Lung microvascular endothelial cell (primary cell): ENCODE measurements at places on chromosomes 11 and 22. TPM values are rescaled to one million over a fixed set of nuclear protein-coding genes. Genes with fewer than 3 reads are reported as not detected.
A peak's percentile ranks its signal among the peaks of the same experiment; 100 is the strongest.

DNA sequence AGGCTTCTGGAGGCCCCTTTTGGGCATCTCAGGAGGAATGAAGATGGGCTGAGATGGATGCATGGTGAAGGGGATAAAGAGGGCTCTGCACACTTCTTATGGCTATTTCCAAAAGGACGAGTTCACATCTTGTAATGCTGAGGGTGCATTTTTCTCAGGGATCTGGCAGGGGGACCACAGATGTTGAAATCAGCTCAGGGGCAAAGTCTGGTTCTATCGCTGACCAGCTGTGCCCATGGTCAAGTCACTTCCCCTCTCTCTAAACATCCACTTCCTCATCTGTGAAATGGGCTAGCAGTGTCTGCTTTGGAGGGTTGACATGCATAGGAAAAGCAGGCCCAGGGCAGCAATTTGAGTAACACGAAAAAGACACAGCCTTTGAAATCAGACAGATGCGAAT is 26.5 kb downstream of the LHFPL7 start:
- DNase-seq, result no peak

DNA sequence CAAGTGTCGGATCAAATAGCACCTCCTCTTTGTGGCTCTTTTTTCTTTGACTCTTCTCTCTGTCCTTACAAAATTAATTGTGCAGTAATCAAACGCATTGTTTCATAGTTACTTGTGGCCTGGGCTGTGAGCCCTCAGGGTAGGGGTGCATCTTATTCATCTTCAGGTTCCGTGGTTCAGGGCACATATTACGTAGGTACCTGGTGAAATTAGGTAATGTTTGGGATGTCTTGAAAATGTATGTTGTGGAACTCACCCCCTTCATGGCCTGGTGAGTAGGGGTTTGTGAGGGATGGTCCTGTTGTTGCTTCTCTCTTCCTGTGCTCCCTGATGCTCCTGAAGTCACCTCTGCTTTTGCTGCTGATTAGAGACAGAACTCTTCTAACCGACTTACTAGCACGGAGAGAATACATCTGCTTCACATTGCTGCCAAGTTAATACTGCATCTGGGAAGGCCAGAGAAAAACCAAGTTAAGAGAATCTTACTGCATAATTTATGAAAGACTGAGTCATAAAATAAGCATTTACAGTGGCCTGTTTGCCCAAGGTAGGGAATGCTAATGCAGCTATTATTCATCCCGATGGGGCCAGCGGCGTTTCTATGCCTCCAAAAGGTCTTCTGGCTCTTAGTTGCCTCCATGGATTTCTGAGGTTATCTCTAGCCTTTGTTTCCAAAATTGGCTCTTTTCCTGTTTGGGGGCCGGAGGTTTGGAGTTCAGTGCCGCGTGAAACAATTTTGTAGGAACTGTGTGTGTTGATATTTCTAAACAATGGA is 66.9 kb downstream of the TBC1D22A start:
- peak; percentile 43 for DNase-seq

Gene TBX1
- total RNA-seq, result 29.0 and 74.2 TPM in 2 replicates

GRCh38 chr22:29226351-29226981 is 20.8 kb downstream of the EMID1 start:
- DNase-seq, result no peak

- DNase-seq, result no peak
These were observed 286.4 kb downstream of the NTM start for GRCh38 chr11:131656839-131657211.

GRCh38 chr11:114166897-114167323 is 107.4 kb downstream of the ZBTB16 start:
- peak; percentile 82 for DNase-seq

Gene PTGDR2
- total RNA-seq, result under 0.01 TPM in 1 of 2 replicates, not detected in the other

DNA sequence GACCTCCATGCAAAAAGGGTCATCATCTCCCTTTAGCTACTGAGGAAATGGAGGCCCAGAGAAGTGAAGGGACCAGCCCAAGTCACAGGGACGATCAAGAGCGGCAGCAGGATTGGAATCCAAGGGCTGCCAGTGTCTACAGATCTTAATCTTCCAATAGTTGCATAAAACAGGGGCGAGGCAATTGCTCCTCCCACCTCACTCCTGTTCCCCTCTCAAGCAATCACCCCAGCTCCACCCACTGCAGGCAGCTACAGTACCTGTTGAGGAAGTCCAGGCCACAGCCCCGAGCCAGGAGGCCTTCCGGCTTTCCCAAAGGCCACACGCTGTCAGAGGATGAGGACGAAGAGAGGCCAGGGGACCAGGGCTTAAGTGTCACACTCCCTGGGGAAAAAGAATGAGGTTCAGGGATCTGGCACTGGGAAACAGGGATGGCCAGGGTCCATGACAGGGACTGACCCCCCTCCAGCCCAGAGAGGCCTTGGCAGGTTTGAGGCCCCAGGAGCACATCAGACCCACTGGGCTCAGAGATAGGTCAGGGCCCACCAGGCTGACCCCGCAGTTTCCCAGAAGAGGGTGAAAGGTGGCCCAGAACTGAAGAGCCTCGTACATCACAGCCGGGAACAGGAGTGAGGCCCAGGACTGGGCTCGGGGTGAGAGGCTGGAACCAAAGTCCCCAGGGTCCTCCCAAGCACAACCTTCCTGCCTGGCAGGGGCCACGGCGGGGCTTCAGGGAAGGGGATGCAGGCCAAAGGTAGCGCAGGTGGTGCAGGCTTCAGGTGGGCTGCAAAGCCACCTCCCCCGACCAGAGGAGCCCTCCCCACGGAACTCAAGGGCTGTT is 16.4 kb upstream of the MFNG start:
- DNase-seq, result no peak

Gene HMOX1
- 50.3 and 60.7 TPM in 2 replicates for total RNA-seq

Gene MS4A15
- total RNA-seq, result not detected in 2 replicates

DNA sequence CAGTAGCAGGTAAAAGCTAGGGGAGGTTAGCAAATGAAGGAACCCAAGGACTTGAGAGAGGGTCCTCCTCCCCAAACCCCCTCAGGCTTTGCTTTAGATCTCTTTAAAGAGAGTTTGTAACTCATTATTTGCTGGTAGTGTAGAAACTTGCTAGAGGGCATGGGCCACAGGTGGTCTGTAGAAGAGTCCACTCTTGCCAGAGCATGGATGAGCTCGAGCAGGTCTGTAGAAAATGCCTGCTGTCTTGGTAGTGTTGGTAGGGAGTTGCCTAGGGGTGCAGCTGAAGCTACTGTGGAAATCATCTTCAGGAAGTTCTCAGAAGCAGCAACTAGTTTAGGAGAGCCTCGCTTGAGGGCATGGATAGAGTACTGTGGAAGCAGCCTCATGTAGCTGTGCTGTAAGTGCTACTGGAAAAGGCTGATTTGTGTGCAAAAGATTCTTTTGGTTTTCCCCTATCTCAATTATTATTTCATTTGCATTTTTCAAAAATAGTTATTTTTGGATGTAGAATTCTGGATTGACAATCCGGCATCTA is 104.3 kb downstream of the TMEM135 start:
- no peak for DNase-seq

- no peak for DNase-seq
These were observed 6.6 kb downstream of the F2 start for GRCh38 chr11:46725338-46726205.

- DNase-seq, result no peak
These were observed 10.1 kb downstream of the NAGA start for GRCh38 chr22:42060489-42060888.

Gene SLC22A6
- total RNA-seq, result not detected in 2 replicates

Gene FAM118A
- total RNA-seq, result 9.2 and 21.0 TPM in 2 replicates

- DNase-seq, result peak; percentile 46
These were observed 10.2 kb downstream of the DKK3 start for GRCh38 chr11:11998091-11998781.

GRCh38 chr11:11057472-11057854 is 199.6 kb upstream of the ZBED5 start:
- DNase-seq, result no peak

GRCh38 chr11:132078264-132079076 is 708.1 kb downstream of the NTM start:
- DNase-seq, result no peak

DNA sequence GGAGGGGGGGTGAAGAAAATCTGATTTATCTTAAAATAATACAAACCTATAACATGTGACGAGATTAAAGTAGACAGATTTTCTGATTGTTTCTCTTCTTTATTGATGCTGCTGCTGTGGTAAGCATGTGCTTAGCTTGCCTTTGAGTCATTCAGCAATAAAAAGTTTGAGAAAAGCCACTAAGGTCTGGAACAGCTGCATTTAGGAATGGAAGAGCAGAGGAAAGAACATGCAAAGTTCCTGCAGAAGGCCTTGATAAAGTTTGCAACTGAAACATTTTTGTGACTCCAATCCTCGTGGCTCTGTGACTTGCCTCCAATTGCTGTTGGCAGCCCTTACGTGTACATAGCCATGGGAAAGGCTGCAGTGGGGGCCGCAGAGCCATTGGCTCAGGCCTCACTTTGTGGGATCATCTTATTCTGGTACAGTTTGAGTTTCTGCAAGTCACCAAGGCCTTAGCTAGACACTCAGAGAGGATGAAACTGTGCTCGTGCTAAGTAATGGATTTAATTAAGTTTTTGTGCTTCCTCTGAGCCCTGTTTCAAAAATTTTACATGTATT is 370.2 kb downstream of the AASDHPPT start:
- DNase-seq, result no peak

- DNase-seq, result no peak
These were observed 1015.8 kb downstream of the BRD1 start for GRCh38 chr22:48811885-48812284.

- no peak for DNase-seq
These were observed 15.2 kb downstream of the PDGFD start for GRCh38 chr11:104148706-104149105.

GRCh38 chr11:83166193-83166866 is 9.4 kb downstream of the PCF11 start:
- DNase-seq, result no peak

Gene CCDC85B
- 51.9 and 56.0 TPM in 2 replicates for total RNA-seq

DNA sequence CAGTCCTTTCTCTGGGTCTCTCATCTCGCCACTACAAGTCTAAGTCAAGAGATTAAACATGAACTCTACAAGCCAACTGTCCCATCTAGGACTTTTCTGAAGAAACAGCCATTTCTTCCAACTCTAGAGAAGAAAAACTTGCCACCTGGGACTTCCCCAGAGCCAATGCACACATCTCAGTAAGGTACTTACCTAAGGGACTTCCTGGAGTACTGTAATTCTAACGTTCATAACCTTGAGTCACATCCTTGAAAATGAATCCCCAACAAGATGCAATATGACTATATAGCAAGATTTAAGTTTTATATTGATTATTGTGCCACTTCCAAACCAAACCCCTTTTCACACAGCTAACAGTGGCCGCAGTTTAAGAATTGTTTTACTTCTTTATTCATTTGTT is 11.9 kb upstream of the ISX start:
- no peak for DNase-seq

- DNase-seq, result peak; percentile 94
These were observed at the start of gene DCPS for GRCh38 chr11:126303623-126304456. Gene DCPS (plus strand): TSS chr11:126304060. CDS start chr11:126304081, 21 bp downstream.

Gene ART1
- not detected in 2 replicates for total RNA-seq

DNA sequence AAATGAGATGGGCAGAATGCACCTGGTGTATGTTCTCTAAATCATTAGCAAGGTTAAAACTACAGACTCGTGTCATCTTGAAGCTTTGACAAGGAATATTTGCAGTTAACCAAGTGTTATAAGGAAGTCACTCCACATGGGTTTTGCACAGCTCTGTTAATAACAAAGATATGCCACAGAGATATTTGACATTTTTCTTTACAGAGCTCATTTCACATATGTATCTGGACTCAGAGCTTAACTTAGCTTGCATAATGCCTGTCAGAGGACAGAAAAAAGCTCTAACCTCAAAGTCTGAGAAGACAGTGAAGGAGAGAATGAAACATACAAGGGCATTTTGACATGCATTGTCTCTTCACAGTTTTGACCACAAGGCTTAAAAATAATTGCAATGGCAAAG is 105.5 kb downstream of the C11orf87 start:
- DNase-seq, result no peak

Gene PATE2
- under 0.01 TPM in 1 of 2 replicates, not detected in the other for total RNA-seq

DNA sequence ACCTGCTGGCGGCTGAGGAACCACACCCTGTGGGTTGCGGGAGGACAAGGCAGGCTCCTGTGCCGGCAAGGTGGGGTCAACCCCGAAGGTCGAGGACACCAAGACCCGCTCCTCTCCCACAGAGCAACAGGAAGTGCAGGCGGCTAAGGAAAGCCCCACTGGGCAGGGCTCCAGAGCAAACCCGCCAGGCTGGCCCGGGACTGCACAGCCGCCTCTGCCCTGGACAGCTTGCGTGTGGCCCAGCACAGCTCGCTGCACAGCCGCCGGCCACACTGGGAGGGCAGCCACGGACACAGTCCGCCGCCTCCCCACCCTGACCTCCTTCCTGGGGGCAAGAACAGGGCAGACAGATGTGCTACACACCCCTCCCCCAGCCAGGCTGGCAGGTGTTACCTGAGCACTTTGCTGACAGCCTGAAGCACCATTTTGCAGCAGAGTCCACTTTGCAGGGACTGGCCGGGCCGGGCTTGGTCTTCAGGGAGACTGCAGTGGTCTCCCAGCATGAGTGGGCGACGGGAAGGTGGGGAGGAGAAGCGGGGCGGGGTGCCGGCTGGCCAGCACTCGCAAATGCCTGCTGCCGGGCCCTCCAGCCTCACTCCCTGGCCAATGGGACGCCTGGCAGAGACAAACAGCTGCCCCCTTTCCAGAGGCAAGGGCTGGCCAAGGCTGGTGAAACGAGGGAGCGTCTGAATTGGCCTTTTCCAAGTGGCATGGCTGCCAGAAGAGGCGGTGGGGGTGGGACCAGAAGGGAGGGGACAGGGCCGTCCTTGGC is at the start of gene MOB2:
Gene MOB2 (minus strand): TSS at position 726 of the 772 bp plus-strand sequence. CDS start 223 bp downstream, at position 503.
- peak; percentile 63 for DNase-seq

Gene CECR2
- total RNA-seq, result under 0.01 TPM in 2 replicates

Gene CREB3L1
- under 0.01 and 0.20 TPM in 2 replicates for total RNA-seq

- DNase-seq, result peak; percentile 91
These were observed at the start of gene MICAL2 for GRCh38 chr11:12110201-12110713. Gene MICAL2 (plus strand): TSS chr11:12110590. CDS start chr11:12162156, 51,566 bp downstream.

- DNase-seq, result no peak
These were observed 3.9 kb downstream of the BET1L start for GRCh38 chr11:203056-203944.

Gene FREY1
- 0.44 and 0.99 TPM in 2 replicates for total RNA-seq

DNA sequence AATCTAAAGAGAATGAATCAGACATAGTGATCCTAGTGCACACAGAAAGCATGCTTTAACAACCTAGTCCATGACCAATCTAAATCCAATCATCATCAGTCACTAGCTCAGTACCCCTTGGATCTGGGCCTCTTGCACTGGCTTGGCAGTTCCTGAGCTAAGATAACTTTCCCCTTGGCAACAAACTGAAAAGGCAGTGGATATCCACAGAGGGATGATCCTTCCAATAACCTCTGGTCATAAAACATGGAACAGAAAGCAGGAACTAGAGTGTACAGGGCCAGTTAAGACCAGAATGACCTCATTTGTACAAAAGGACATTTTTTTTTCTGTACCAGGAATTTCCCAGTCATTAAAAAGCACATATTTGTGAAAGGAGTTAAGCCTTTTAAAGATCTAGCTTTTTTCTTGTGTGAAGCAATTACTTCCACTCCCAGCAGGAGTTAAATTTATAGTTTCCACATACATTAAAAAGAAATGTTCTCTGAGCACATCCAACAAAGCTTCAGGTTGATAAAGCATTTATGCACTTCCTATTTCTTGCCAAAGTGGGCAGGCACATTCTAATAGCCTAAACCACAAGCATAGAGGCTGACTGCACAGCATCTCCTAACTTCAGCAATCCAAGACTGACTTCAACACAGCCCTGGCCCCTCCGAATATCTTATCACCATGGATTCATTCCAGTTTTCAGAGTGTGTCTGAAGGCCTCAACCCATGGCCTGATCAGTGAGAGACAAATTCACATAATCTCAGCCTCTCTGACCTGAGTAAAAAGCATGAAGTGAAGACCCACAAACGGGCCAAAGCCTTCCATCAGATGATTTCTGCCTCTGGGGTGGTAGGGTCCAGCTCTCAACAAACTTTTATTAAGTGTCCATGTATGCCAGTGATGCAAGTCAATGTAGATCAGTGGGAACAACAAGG is 29.9 kb downstream of the GUCY1A2 start:
- DNase-seq, result no peak

Gene FGF19
- not detected in 2 replicates for total RNA-seq
